Occipital lobe (tissue), 3 donors: ENCODE measurements at places on chromosomes 6 and 20.

DNA sequence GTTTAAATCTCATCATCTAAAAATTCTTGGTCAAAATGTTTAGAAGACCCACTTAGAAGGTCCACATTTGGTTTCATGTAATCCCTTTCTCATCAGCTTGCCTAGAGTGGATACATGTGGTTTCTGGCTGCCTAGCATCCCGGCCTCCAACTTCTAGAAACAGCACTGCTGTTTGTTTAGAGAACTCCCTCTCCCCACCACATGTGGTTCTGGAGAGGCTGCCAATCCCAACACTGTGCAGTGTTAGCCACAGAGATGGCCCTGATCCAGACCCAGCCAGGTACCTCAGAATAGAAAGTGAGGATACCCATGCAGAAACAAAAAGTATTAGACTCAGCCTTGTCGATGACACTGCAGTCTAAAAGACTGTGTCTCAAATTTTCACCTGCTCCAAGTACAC lies 241.8 kb downstream of the BCKDHB start:
- DNase-seq = no peak

GRCh38 chr6:35185302-35185681 lies 28.5 kb upstream of the SCUBE3 start:
- DNase-seq = no peak

DNA sequence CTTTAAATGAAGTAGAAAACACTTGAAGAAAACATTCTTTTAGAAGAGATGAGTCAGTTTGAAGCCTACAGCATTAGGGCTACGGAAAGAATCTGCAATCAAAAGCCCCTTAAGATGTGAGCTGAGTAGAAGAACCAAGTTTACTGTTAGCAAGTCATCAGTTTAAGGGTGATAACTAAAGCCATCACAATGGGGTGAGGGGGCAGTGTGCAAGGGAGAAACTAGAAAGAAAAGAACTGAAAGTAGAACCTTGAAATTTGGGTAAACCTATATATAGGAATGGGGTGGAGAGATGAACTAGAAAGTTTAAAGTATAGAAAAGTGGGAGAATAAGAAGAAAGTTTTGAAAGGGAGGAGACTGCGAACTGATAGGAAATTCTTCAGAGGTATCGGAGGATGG lies 212.9 kb downstream of the COL19A1 start:
- DNase-seq = no peak

DNA sequence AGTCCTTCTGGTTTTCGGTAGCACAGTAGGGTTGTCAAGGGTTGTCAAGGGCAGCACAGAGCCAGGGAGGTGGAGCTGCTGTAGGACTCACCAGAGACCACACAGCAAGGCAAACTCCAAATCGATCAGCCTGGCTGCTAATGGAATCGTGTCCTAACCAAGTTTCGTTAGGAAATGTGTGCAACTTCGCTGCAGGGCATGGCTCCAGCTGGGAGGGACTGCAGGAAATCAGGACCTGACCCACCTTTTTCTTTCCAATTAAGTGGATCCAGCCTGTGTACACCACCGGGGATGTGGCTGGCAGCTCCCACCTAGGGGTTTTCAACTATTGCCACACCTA lies 251.7 kb upstream of the QKI start:
- no peak for DNase-seq

DNA sequence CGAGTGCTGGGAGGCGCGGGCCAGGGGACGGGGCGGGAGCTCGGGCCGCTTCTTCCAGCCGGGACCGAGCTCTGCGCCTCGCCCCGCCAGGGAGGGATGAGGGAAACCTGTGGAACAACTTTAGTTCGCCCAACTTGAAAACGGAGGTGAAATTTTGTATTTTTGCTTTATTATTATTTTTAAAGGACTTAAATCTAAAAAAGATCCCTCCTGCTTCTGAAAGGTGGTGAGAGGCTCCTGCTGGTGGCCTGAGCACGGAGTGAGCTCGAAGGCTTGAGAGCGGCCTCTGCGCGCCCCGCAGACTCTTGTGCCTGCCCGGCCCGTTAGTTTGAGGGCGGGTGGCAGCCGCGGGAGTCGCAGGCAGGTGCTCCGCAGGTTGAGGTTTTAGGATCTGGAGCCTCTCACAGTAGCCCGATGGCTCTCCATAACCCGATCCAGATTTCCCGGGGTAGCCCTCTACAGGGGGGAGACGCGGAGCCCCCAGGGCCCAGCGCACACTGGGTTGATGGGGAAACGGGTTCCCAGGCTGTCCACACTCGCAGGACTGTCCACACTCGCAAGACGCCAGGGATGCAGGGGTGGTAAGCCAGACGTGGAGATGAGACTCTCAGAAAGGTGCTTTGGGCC lies 46.2 kb upstream of the SUPT3H start:
- DNase-seq = no peak

DNA sequence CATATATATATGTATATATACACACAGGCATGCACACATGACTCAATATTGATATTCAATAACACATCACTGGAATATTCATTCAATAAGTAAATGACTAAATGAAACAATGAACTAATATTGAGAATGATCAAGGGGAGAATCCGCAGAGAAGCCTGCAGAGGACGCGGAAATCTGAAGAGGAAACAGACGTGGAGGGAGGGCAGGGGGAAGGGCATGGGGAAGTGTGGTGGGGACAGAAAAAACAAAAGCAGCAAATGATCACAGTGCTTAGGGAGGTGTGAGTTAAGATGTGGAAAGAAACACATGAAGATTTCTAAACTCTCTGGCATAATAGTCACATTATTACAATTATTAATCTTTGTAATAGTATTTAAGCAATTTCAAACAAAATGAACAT lies 14.5 kb downstream of the PERP start:
- DNase-seq = no peak

DNA sequence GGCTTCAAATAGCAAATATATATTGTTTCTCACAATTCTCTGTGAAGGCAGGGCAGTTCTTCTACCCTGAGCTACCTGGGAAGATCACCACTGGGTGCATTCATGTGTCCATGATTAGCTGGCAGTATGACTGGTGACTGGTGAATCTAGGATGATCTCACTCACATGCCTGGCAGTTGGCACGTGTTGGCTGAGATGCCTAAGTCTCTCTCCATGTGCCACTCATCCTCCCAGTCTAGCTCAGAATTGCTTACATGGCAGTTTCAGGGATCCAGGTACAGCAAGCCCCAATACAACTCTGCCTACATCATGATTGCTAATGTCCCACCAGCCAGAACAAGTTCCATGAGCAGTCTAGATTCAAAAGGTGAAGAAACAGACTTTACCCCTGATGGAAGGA lies 346.8 kb upstream of the CNR1 start:
- no peak for DNase-seq

GRCh38 chr20:41348430-41349172 lies 8.0 kb downstream of the LPIN3 start:
- DNase-seq = no peak

- DNase-seq = no peak
These were observed 195.2 kb downstream of the LY86 start for GRCh38 chr6:6783721-6784120.

DNA sequence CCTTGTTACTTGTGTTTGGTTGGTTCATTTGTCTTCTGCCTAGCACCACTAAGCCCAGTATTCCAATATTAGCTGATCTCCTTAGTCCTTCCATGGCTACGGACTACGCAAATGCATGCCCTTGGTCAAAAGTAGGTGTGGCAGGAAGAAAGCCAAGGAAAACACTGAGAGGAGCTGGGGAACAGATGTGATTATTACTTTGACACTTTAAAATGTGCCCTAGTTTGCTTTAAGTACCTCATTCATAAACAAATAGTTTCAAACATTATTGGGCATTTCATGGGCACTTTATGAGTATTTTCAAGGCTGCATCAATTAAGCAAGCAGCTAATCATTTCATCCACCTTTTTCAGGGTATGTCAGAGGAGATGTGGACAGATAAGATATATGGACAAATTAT lies 60.1 kb upstream of the HDDC2 start:
- DNase-seq = no peak

GRCh38 chr6:89649682-89650081 lies 11.1 kb upstream of the LYRM2 start:
- no peak for DNase-seq

- no peak for DNase-seq
These were observed 11.1 kb downstream of the KCNB1 start for GRCh38 chr20:49471397-49471796.

DNA sequence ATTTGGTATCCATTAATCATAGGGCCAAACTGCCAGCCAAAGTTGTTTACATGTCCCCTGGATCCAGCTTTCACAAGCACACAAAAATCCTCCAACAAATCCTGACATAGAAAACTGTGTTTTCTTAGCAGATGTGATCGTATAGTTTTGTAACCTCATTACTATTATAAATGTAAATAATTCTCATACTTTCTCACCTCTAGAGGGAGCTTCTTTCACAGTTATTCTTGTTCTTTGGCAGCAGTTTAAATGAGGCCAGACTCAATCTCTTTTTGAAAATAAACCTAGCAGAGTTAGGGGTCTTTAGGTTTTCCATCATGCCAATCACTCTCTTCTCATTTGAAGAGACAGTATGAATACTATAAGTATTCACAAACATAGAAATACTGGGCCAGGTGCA lies 17.0 kb upstream of the ZNF318 start:
- no peak for DNase-seq

DNA sequence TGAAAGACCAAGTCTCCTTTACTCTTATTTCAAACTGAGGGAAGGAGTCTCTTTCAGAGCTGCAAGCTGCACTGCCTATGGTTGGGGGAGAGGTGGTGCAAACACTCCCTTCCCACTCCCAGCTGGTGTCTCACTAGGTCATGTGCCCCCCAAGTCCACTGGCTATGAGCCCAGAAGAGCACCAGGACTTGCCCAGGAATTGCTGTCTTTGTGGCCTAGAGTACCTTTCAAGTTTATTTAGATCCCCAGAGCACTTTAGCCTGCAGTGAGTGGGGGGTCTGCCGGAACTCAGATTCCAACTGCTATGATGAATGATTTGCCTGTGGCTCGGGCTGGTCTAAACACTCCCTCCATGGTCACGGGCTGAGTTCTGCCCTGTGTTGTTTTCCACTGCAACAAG lies 192.6 kb upstream of the CITED2 start:
- DNase-seq = no peak

- no peak for DNase-seq
These were observed 83.3 kb upstream of the TGM3 start for GRCh38 chr20:2212456-2213015.

DNA sequence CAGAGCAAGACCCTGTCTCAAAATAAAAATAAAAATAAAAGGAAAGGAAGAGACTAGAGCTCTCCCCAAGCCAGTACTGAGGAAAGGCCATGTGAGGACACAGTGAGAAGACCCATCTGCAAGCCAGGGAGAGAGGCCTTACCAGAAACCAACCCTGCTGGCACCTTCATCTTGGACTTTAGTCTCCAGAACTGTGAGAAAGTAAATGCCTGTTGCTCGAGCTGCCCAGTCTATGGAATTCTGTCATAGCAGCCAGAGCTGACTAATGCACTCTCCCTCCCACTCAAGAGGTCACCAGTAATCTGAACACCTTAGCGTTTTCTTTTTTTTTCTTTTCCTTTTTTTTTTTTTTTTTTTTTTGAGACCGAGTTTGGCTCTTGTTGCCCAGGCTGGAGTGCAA lies 7.3 kb upstream of the PRPH2 start:
- no peak for DNase-seq

DNA sequence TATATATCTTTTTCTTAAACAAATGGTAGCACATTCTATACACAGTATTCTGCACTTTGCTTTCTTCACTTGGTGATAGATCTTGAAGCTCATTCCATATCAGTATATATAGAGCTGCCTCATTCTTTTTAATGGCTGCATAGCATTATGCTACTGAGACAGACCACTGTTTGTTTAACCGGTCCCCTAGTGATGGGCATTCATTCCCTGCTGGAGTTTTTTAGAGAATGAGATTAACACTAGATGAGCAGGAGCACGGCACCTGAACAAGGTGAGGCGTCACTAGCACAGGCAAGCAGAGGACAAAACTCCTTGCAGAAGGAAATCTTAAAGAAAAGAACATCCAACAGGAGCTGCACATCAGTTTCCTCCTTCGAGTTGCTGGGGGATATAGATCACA lies 69.6 kb downstream of the GNAS-AS1 start:
- DNase-seq = no peak

GRCh38 chr6:4935975-4936680 lies 67.7 kb downstream of the RPP40 start:
- DNase-seq = no peak
